ENCODE measurements at places on chromosomes 6 and 20.

DNA sequence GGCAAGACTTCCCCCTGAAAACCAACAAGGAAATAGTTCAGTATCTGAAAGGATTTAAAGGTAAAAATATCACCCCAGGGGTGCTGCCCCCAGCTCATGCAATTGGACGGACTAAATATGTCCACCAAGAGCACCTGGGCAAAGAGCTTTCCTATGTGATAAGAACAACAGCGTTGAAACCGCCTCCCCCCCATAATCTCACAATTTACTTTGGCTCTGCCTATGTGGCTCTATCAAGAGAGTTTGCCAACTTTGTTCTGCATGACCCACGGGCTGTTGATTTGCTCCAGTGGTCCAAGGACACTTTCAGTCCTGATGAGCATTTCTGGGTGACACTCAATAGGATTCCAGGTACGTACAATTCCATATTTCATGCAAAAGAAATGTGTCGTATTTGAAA, 35.8 kb downstream of the GCNT2 start:
- DNase-seq = no peak

GRCh38 chr6:112010328-112010727, 43.6 kb upstream of the CCN6 start:
- no peak for DNase-seq

GRCh38 chr6:110458476-110458875, 17.9 kb downstream of the SLC22A16 start:
- DNase-seq = no peak

GRCh38 chr6:140049251-140049650, 674.8 kb upstream of the CITED2 start:
- no peak for DNase-seq

DNA sequence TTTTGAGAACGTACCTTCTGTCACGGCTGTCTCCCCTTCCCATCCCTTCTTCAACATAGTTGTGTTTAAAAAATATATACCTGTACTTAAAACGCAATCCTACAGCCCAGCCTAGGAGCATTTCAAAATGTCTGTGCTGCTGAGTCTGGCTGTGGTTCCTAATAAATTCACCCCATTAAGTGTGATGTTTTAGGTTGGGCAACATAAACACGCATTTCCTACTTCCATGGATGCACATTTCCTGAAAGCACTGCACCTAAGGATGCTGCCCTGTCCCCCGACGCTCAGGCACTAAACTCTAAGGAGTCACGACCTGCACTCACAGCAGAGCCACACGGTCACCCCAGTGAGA, 1.2 kb downstream of the REV3L start:
- peak; percentile 34 for DNase-seq

- no peak for DNase-seq
Measured at GRCh38 chr6:119598883-119599282, 249.3 kb upstream of the MAN1A1 start.

DNA sequence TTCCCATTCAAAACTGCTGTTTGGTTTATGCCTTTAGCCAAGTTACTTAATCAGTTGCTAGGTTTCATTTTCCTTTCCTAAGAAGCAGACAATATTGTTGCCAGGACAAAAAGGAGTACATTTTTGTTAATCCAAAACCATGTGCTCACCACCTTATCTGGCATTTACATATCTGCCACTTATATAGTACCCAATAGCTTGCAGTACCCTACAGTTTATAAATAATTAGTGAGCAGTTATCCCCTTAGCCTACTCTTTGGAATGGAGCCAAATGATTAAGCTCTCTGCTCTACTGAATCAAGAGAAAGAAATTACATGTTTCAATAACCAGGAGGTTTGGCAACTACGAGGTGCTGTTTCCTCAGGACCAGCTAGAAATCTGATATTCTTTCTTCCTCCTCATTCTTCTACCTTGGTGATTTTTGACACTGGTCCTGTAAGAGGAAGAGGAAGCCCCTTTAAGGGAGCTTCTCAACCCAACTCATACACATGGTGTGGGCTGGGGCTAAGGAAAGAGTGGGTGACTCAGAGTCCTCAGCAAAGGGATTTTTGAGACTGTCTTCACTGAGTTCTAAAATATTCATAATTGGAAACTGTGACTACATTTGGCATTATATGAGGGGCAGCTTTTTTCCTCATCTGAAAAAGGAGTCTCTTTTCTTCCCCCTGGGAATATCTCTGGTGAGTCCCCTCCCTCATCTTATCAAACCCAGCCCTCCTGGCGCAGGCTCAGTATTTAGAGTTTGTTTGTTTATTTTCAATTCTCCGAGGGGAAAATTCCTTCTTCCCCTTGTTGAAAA, 1.5 kb downstream of the ZNFX1 start:
- peak; percentile 57 for DNase-seq

GRCh38 chr6:3795836-3796718, 44.6 kb upstream of the PXDC1 start:
- DNase-seq = no peak

DNA sequence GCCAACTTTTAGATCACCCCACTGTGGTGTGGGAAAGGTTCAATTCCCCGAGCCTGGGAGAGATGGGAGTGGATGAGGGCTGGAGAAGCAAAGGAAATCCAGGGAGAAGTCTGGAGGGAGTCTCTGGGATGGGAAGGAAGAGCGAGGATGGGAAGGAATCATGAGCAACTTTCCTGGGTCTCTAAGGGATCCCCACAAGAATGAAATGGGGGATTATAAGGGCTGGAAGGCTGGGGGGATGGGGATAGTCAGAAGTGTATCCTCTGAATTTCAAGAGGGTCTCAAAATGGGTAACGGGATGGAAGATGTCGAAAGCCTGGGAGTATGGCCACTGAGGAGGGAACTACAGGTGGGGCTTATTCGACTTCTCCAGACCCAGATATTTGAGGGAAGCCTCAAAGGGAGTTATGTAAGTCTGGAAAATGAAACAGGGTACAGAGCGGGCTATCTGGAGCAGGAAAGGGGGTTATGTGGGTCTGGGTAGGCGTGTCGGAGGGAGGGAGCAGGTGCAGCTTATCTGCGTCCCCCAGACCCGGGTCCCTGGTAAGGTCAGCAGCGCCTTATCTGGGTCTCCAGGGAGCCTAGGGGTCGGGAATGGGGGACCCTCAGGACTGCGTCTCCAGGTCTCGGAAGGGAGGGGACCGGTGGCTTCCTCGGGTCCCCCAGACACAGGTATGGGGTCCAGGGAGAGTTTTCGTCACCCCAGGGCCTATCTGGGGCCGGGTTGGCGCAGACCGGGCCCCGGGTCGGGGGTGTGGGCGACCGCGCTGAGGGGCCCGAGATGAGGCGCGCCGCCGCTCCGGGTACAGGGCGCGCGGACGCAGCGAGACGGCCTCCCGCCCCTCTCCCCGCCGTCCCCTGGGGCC, 550 bp downstream of the PLAGL2 start:
- DNase-seq = no peak

GRCh38 chr20:38170219-38170825, 5.3 kb upstream of the TGM2 start:
- DNase-seq = no peak

DNA sequence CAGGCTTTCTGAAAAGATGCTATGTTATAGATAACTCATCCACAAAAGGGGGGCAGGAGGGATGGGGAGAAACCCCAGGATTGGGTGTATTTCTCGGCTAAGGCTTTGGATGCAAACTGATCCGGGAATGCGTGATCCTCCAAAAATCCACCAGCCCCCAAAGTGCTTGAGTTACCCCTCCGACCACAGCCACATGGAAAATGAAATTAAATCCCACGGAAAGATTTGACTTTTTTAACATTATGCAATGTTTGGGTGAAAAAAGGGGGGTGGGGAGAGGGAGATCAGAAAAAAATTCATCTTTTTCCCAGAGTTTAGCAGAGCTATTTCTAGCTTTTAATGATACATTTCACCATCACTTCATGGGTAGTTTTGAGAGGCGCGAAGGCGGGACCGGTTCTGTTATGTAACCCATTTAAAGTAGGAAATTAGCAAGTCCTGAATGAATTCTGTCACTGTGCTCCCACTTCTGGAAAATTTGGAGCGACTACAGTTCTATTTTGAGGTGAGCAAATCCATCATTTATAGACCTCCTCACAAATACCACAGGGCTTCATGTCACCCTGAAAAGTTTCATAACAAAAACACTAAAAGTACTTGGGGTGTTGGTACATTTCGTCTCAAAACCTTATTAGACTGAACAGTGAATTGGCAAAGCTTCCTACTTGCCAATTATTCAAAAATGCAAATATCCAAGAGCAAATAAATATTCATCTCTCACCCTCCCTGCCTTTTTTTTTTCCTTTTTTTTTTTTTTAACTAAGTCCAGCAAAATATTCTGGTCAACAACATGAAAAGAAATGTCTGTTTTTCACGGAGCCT, 51.9 kb upstream of the NFATC2 start:
- peak; percentile 46 for DNase-seq

DNA sequence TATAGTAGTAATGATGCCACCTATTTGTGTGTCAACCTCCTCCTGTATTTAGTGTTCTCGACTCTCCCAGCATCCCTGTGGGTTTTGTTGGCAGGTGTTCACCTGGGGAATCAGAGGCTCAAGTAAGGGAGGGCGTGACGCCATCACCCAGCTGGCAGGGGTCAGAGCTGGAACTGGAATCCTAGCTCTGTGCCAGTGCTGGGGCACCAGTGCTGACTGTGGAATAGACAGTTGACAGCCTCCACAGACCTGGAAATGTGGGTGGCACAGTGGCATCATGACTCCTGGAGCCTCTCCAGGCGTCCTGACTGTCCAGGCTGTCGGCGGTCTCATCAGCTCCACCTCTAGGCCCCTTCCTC, 102.8 kb downstream of the SYCP2 start:
- DNase-seq = no peak

DNA sequence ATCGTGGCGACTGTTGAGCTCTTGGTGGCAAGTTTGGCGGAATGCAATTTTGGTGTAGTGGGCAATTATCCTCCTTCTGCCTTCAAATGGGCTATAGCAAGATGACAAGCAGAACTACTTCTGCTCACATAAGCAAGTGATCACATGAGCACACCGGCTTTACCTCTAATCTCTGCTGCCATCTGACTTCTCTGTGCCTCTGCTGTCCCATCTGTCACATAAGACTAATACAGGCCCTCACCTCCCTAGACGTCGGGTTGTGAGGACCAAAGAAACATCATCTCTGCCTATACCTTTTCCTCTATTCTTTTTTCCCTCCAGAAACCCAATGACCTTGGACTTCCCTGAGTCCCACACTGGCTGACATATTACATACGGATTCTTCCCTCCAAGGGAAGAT, 13.3 kb upstream of the WTAP start:
- DNase-seq = no peak

GRCh38 chr6:89035252-89036101, 45.1 kb upstream of the PNRC1 start:
- DNase-seq = peak; percentile 99

DNA sequence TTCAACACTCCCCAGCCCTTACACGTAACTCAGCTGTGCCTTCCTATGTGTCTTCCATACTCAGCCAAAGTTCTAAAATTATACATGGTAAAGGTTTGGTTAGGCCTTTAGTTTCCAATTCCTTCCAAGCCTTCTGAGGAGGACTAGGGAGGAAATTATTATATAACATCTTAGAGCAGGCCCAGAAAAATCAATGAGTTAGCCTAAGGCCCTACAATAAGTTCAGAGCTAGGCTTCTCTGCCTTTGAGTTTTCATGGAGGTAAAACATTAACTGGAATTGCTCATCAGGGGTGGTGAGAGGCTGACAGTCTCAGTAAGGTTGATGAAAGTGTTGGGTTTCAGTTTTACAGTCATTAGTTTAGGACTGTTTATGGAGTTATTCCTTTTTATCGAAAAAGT, 286.0 kb downstream of the ADGB start:
- DNase-seq = no peak

GRCh38 chr6:22732176-22732970, 163.0 kb downstream of the HDGFL1 start:
- DNase-seq = no peak

Measured in AG10803 (cell line).